Effector memory CD8-positive, alpha-beta T cell (primary cell): ENCODE measurements at places on chromosomes 3 and 15.
A peak's percentile ranks its signal among the peaks of the same experiment; 100 is the strongest.

DNA sequence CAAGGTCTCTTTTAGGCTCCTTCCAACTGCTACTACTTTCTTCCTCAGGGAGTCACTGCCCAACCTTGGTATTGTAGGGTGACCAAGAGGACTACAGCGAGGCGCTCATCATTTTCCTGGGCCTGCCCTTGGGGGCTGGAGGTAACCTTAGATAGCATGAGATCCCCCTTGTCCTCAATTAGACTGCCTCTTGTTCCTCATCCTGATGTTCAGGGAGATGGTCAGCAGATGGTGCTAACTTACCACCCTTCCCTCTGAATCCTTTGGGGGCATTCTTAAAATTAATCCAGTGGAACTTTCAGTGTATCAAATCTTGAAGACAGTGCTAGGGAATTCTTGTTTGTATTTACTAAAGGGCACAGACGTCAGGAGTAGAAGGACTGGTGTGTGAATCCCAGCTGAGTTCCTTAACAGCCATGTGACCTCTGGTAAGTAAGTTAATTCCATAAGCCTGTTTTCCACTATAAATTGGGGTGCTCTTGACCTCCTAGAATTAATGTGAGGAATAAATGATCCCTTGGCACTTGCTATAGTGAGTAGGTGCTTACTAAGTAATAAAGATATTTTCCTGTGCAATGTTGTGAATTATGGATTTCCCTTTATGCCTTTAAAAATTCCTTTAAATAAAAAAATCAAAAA, 4.1 kb upstream of the CLPX start:
- no peak for DNase-seq

- no peak for DNase-seq
These were observed 10.6 kb downstream of the MAPKAPK3 start for GRCh38 chr3:50627407-50628051.

DNA sequence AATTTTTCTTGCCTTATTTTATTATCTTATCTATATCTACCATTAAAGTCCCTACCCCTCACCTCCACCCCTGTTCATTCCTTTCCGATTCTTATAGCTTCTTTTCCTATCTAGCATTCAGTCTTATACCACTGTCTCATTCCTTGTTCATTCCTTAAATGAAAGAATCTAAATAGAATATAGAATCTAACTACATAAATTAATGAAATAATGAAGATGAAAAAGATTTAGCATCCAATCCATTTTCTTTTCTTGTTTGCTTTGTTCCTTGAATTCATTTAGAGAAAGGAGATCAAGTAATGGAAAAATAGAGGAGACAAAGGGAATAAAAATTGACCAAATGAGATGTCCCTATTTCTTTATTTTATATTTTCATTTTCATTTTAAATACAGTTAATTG, 67.2 kb downstream of the OPA1 start:
- no peak for DNase-seq

DNA sequence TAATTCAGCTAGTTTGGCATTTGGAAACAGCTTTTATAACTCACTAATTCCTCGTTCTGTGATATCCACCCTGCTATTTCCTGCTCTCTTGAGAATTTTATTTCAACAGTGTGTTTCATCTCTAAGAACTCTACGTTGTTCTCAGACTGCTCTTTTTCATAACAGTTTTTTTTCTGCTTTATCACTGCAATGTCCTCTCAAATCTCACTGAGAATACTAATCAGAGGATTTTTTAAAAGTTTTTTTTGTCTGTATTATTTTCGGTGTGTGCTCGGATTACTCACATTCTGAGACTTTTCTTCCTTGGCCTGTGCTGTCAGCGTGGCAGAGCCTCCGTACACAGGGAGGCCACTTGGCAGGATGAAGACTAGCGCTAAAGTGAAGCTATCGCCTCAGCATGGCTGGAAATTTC, 59.4 kb upstream of the NEO1 start:
- DNase-seq, result no peak

GRCh38 chr3:85567071-85567676, 608.4 kb downstream of the CADM2 start:
- DNase-seq, result no peak

GRCh38 chr3:171266034-171266739, 194.0 kb downstream of the TNIK start:
- no peak for DNase-seq

DNA sequence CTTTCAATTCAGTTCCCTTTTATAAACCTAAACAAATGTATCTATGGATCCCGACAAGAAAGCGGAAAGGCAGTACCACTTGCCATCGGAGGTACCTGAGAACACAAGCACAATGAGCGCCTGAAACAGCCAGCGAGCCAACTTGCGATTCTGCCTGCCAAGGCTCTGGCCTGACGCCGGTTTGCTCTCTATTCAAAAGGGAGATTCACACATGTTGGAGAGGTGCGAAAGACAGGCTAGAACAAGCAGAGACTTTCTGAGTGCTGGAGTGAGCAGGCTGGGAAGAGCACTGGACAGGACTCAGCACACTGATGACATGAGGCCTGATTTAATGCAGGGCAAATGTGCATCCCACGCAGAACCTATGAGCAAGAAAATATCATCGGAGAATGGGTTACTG, 17.7 kb upstream of the PRR23E start:
- no peak for DNase-seq

DNA sequence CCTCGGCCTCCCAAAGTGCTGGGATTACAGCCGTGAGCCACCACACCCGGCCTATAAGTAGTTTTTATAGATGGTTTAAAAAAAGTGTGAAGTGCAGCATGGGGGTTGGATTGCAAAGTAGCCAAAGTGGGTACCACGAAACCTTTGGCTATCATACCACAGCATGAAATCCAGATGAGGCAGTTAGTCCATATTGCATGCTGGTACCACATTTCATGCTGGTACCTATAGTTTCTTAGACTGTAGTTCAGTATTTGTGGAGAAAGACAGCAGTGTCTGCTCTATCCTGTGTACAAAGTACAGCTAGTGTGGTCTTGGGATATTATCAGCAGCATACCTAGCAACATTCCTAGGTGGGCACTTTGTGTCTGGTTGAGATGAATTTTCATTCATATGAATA, 11.8 kb downstream of the ZNF609 start:
- no peak for DNase-seq

GRCh38 chr3:73540969-73541740, 83.6 kb downstream of the PDZRN3 start:
- no peak for DNase-seq

DNA sequence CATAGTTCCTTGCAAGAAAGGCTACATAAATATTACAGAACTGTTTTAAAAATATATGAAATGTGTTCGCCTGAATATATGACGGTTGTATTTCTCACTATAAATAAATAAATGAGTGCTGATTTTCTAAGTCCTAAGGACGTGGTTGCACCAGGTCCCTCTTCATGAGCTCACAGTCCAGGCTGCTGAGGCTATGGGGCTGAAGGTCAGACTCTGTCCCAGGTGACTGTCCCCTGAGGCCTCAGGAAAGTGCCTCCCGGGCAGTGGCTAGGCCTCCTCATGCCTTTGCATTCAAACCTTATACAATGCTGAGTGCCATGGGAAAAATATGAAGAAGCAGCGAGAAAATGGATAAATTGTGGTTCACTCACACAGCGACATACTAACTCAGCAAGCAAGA, 43.5 kb upstream of the SSR3 start:
- no peak for DNase-seq

- DNase-seq, result no peak
These were observed 183.6 kb downstream of the PEX5L start for GRCh38 chr3:179853176-179853575.

GRCh38 chr15:26438316-26438715, 334.6 kb downstream of the GABRB3 start:
- DNase-seq, result no peak

GRCh38 chr3:82977871-82978270, 1216.4 kb upstream of the GBE1 start:
- DNase-seq, result no peak

- no peak for DNase-seq
These were observed 53.8 kb upstream of the TPM1 start for GRCh38 chr15:62988701-62989100.

GRCh38 chr15:52294881-52295420, 653 bp downstream of the MYO5C start:
- no peak for DNase-seq

DNA sequence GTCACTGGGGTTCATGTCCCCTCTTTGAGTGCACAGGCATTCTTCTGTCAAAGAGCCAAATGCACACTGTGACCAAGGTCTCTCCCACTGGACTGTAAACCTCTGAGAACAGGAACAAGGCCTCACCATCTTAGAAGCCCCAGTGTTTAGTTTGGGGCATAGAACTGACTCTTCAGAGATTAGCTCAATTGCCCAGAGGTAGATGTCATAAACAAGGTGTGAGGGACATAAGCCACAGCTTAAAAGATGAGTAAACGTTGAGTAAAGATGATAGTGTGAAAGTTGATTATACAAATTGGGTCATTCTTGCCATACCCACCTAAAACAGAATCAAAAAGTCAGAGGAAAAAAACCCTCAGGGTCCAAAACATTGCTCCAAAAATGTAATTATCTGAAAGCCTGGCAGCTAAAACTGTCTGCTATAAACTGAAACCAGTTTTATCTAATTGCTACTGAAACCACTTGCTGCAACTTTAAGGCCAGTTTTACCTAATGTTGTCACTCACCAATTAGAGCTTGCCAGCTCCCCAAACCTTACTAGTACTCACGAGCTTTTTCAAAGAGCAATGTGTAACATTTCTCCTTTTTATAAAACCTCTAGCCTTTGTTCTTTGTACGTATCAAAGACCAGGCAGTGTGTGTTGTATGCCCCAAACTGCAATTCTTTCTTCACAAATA, 415.2 kb downstream of the RAP2B start:
- no peak for DNase-seq

- DNase-seq, result peak; percentile 62
These were observed 19.0 kb downstream of the PDHB start for GRCh38 chr3:58414538-58415197.

DNA sequence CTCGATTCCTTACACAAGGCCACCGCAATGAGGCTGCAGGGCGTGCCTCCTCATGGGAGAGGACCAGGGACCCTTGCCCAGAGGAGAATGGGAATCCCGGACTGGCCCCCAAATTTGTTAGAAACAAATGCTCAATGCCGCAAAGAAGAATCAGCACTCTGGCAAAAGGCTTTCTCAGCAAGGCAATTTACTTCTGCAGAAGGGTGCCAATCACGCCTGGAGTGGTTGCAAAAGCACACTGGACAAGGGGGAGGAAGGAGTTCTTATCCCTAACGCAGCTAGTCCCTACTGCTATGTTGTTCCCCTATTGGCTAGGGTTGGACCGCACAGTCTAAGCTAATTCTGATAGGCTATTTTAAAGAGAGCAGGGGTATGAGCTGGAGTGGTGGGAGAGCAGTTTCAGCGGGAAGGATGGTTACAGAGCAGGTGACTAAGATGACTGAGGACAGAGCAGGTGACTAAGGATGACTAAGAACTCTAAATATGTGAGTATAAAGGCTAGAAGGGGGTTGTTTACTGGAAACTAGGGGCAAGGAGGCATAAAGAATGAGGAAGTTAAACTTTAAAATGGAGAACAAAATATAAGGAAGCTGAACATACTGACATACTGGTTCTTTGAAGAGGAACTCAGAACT, 48.5 kb downstream of the KATNBL1 start:
- no peak for DNase-seq

DNA sequence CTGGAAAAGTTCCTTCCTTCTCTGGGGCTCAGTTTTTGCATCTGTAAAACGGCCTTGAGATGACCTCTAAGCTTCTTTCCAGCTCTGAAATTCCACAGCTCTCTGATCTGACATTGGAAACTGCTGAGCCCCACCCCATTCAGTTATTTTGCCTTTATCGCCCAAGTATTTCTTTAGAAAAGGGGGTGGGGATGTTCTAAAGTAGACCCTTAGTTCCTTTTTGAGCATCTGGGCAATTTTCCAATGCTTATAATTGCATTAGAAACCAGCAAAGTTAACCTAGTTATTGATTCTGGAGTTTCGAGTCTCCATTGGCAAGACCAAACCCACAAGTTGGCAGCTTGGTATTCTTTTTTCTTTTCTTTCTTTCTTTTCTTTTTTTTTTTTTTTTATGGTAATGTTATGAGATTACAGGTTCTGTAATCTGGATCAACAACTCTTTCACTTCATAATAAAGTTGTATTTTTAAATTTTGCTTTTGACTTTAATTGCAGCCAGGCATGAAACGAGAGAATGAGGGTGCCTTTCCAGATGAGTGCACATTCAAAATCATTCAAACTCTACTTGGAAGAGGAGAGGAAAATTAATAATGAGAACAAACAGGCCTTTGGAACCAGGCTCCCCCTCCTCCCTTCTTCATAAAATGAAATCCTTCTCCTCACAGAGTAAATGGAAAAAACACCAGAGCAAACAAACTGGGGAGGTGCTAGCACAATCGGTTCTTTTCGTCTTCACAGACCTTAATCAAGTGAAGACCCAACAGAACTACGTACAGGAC, 76.8 kb upstream of the LRIG1 start:
- no peak for DNase-seq

DNA sequence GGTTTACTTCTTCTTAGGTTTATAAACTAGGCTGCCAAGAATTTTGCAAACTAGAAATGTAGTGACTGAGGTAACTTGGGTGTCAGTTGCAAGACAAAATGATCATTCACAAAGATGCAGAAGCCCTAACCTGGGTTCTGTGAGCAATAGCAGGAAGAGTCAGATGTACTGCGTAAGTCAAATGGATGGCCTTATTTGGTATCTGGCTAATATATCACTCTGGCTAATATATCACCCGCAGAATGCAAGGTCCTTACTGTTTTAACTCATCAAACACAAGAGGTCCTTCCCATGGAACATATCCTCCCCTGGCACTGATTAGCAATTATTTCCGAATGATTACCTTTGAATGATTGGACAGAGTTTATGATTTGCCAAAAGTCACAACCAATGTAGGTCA, 37.4 kb downstream of the RBMS3 start:
- DNase-seq, result no peak

GRCh38 chr15:27448986-27449385, 478.0 kb downstream of the GABRG3 start:
- no peak for DNase-seq

- DNase-seq, result no peak
These were observed 140.4 kb downstream of the RORA start for GRCh38 chr15:61088675-61089074.

- DNase-seq, result no peak
These were observed 1274.4 kb downstream of the ROBO2 start for GRCh38 chr3:78314327-78314726.

GRCh38 chr3:174153871-174154270, 705.3 kb upstream of the NAALADL2 start:
- DNase-seq, result no peak

- DNase-seq, result peak; percentile 79
These were observed 276.6 kb downstream of the RPLP1 start for GRCh38 chr15:69729167-69729748.

DNA sequence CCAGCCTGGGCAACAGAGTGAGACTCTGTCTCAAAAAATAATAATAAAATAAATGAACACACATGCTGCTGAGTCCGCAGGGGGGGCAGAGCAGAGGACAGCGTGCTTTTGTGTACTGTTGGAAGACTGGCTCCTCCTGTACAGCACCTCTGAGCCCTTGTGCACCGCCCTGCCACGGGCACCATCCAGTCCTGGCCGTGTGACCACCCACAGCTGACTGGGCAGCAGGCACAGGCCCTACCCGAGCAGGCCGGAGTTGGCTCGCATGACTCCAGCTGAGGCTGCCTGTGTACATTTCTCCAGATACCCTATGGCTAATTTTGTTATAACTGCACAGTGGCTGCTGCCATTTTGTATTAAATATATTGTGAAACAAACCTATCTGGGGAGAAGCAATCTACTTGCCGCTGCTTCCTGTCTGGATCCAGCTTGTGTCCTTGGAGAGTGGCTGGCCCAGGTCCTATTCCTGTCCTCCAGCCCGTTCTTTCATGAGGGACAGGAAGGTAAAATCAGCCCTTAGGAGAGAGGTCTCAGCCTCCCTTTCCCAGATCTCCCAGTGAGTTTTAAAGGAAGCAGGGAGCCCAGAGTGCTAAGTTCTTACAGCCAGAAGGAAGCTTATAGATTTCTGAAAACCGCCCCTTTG, 14.6 kb downstream of the IVD start:
- DNase-seq, result no peak
